ENCODE measurements at places on chromosomes 5 and 9. TPM values are rescaled to one million over a fixed set of nuclear protein-coding genes. Genes with fewer than 3 reads are reported as not detected.

DNA sequence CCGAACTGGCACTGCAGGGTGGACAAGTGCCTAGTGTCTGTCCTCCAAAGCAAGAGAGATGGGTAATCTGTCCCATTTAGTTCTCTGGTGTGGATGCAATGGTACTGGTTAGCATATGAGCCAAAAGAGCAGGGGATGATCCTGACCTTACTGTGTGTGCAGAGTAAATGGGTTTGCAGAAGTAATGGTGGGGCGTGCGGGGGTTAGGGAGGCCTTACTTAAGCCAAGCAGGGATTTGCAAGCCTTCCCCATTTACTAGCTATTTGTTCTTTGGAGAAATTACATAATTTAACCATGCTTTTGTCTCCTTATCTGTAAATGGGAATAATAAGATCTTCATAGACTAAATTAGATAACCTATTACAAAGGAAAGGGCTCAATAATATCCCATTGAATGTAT lies 19.9 kb upstream of the LCP2 start:
- no peaks in the 10 kb centered on the region for H3K36me3 ChIP-seq
- no peak for DNase-seq
- no peak overlapping the region for H3K4me3 ChIP-seq

DNA sequence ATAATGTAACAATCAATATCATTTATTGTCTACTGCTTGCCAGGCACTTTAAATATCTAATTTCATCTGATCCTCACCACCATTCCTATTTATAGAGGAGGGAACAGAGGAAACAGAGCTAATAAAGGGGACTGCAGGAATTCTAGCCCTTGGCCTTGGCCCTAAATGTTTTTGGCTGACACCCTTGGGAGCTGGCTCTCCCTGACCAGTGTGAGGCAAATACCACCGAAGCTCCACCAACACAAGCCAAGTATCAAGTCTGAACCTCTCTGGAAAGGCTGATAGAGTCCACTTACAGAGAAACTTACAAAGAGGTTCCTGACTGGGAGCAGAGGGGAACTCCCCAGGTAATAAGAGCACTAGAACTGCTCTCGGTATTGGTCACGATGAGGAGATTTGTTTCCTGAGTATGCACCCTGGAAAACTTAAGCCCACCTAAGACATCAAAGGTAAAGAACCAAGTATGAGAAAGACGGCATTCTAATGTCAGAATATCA lies 243.1 kb upstream of the PANK3 start:
- no peak overlapping the region for H3K4me3 ChIP-seq
- H3K27ac ChIP-seq = no peak overlapping the region
- DNase-seq = no peak

DNA sequence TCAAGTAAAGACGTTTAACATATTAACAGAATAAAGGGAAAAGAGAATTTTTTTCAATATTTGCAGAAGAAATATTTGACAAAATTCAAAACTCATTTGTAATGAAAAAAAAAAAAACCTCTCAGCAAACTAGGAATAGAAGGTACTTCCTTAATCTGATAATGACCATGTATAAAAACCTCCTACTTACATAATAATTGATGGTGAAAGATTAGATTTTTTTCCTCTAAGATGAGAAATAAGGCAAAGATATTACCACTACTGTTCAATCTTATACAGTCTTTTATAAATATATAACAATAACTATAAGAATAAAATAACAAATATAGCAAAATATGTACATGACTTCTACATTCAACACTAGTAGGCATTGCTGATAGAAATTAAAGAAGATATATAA lies 424.6 kb upstream of the KLF4 start:
- H3K4me3 ChIP-seq = no peak overlapping the region
- H3K27ac ChIP-seq = no peak overlapping the region
- no peaks in the 10 kb centered on the region for H3K36me3 ChIP-seq
- DNase-seq = no peak
- H3K27me3 ChIP-seq = no peaks in the 10 kb centered on the region

DNA sequence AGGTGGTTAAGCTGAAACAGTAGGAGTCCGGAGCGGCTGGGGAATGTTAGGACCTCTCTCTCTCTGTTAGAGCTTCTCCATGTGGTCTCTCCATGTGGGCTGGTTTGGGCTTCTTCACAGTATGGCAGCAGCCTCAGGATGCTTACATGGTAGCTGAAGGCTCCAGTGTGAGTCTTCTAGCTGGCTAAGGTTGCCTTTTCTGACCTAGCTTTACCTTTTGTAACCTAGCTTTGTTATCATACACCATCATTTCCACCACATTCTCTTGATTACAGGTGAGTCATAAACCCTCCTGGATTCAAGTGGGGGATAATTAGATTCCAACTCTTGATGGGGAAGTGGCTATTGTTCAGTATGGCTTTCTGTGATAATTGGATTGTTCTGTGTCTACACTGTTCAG lies 98.5 kb downstream of the MTREX start:
- no peak overlapping the region for H3K4me3 ChIP-seq
- H3K27ac ChIP-seq = no peak overlapping the region
- peaks cover 9% of the 10 kb centered on the region for H3K36me3 ChIP-seq
- H3K27me3 ChIP-seq = no peaks in the 10 kb centered on the region

DNA sequence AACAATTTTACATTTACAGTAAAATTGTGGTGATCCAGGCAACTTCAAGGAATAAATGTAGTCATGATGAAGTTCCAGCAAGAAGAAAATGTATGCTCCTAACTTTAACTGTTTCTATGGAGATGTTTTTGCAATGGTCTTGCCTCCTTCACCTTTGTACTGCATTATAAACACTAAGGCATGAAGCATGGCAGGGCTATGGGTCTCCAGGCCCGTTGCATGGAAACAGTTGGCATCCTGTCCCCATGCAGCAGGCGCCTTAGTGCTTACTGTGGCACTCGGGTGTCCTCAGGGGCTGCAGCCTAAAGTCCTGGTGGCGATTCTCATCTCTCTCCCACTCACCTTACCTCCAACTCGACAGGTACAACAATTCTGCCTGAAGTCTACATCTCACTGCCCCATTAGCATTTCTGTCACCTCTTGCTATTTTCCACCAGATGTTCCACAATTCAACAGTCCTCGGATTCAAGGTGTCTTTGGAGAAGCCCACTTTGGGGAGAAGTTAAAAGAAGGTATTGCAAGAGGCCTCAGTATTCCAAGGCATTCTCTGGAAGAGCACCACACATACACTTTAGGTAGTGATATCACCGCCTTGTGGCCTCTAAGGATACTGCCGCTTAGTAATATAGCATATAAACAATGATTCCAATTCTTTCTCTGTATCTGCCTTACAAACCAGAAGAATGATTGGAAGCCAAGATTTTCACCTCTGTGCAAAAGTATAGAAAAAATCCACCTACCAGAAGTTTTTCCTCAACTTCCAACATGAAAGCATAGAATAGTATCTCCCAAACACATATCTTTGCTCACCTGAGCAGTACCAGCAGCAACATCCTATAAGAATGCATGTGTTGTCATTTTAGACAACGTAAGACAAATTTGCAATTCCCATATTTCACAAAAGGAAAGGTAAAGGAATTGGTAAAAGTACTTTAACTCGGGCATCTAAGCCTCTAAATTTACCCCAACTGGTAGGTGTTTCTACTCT lies 5.1 kb downstream of the LIFR start:
- H3K27me3 ChIP-seq = no peaks in the 10 kb centered on the region
- no peak overlapping the region for H3K27ac ChIP-seq
- no peaks in the 10 kb centered on the region for H3K36me3 ChIP-seq

DNA sequence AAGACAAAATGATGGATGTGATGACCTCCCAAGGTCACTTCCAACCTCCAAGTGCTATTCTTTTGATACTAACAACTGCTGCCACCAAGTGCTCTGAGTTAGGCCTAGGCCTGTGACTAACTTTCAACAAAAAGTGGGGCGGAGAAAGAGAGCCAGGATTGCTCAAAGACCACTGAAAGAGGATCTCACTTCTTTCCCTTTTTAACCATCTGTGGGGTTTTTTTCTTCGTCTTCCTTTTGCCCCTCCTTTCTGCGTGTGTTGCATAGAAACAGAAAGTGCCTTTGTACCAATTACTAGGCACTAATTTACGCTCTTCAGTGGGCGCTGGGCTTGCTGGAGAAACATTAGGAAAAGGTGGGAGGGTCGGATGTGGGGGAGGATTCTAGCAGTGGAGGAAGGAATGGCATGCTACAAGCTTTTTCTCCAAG lies 8.0 kb downstream of the KLF9 start:
- peaks cover 32% of the 10 kb centered on the region for H3K4me1 ChIP-seq
- DNase-seq = no peak
- H3K27me3 ChIP-seq = no peaks in the 10 kb centered on the region
- H3K27ac ChIP-seq = peak overlapping the region; percentile 66
- no peak overlapping the region for H3K4me3 ChIP-seq

DNA sequence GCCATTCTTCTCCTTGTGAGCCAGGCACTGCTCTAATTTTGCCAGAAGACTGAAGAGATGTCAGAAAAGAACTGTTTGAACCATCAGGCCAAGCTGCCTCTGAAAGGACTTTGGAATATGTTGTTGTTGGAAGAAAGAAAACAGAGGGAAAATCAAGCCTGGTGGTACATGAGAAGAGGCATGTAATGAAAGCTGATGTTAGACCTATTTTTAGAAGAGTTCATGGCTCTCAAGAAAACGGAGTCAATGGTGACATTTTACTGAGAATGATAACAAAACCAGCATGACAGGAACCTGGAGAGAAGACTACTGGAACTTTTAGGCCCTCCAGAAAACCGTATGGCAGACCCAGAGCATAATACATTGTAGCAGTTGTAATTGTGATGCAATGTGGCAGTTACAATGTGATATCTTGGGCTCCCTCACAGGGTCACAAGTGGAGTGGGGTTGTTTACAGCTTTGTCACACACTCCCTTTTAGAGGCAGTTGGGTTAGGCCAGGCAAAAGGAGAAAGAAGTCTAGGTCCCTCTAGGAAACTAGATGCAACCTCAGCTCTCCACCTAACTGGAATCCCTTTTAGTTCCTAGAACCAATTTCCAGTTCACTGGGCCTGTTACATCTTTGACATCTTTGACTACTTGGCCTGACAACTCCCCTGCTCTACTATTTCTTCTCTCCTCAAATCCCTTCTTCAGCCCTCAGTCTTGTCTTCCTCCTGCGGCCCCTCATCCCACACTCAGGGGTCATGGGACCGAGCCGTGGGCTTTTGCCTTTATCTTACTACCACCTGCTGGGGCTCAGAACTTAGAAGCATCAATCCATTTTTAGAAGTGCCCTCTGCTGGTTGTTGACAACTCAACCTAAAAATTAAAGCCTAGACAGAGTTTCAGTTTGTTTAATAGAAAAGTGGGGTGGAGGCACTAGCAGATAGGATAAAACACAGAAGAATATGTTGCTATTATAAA lies 61.2 kb upstream of the JAK2 start:
- H3K4me1 ChIP-seq = no peaks in the 10 kb centered on the region
- no peaks in the 10 kb centered on the region for H3K27me3 ChIP-seq
- H3K36me3 ChIP-seq = no peaks in the 10 kb centered on the region
- DNase-seq = peak; percentile 56
- H3K27ac ChIP-seq = no peak overlapping the region
- H3K4me3 ChIP-seq = no peak overlapping the region

DNA sequence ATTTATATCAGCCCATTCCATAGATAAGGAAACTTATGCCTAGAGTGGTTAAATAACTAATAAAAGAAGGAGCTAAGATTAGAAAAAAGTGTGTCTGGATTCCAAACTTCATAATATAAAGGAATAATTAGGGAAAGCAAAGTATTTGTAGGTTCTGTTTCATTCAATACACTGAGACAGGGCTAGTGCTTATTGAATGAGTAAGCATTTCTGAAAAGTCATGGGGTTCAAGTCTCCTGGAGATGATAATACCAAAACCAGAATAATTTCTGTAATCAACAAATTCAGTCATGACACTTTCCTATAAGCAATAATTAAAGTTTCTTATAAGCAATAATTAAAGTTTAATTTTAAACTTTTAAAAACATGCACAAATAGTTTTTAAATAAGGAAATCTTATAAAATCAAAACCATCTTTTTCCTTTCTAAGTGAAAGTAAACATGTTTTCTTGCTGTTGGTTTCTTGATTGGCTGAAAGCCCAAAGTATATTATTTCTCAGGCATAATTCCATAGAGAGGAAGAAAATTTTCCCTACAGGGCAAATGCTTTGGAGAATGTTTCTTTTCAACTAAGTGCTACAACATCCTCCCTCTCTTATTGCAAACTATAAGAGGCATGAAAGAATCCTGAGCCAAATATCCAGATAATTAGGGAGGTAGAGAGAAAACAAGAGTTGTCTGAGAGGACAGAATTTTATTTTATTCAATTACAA lies 510.2 kb downstream of the PRELID2 start:
- no peaks in the 10 kb centered on the region for H3K4me1 ChIP-seq
- H3K4me3 ChIP-seq = no peak overlapping the region
- DNase-seq = peak; percentile 51
- no peaks in the 10 kb centered on the region for H3K36me3 ChIP-seq

GRCh38 chr5:158487156-158487555 lies 612.6 kb downstream of the EBF1 start:
- DNase-seq = no peak
- no peak overlapping the region for H3K4me3 ChIP-seq
- no peaks in the 10 kb centered on the region for H3K4me1 ChIP-seq
- H3K27me3 ChIP-seq = no peaks in the 10 kb centered on the region

DNA sequence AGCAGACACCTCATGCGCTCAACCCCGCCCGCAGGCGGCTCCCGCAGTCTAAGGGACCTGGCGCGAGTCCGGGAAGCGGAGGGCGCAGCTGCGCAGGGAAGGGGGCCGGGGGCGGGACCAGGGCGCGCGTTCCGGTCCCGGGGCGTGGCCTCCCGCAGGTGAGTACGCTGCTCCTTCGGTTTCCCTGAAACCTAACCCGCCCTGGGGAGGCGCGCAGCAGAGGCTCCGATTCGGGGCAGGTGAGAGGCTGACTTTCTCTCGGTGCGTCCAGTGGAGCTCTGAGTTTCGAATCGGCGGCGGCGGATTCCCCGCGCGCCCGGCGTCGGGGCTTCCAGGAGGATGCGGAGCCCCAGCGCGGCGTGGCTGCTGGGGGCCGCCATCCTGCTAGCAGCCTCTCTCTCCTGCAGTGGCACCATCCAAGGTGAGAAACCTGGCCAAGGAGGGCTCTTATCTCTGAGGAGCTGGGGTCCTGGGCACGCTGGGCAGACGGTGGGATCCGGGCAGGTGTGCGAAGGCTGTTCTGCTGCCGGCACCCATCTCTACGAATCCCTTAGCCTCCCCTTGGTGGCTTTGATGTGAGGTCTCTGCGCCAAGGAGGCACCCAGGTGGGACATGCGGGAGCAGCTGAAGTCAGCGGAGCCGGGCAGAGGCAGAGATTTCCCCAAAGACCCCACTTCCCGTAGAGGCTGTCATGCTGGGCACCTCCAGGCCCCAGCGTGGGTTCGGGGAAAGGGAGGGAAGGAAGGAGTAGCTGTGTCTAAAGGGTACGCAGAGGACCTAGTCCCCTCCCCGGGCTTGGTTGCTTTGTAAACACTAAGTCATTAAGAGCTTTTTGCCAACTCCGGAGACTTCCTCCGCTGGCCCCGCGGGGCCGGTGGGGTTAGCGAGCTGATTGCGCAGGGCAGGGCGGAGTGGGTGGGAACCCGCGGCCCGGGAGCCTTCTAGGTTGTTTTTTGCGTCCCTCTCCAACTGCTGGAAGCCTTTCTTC lies at the start of gene F2RL1:
Gene F2RL1, plus strand, starts transcription at position 187 of the 988 bp plus-strand sequence. Its CDS starts 153 bp downstream, at position 340.
- no peaks in the 10 kb centered on the region for H3K36me3 ChIP-seq
- peaks cover 21% of the 10 kb centered on the region for H3K4me1 ChIP-seq
- peak within 1 kb of the TSS; percentile 80 for H3K4me3 ChIP-seq

- DNase-seq = no peak
- H3K27me3 ChIP-seq = peaks cover 2% of the 10 kb centered on the region
- H3K36me3 ChIP-seq = no peaks in the 10 kb centered on the region
- no peaks in the 10 kb centered on the region for H3K4me1 ChIP-seq
- H3K27ac ChIP-seq = no peak overlapping the region
- no peak overlapping the region for H3K4me3 ChIP-seq
These were observed 92.2 kb upstream of the SLC30A5 start for GRCh38 chr5:69001627-69002026.

SLCO6A1 gene
- total RNA-seq = not detected

MYOZ3 gene
- total RNA-seq = 1.2 TPM

DROSHA gene
- total RNA-seq = 90.0 TPM

ENHO gene
- total RNA-seq = not detected

PCDHGA2 gene
- total RNA-seq = 1.2 TPM

ZBED3 gene
- total RNA-seq = 16.0 TPM

ELOVL7 gene
- total RNA-seq = not detected
